ENCODE measurements at places on chromosomes 6 and 20. TPM values are rescaled to one million over a fixed set of nuclear protein-coding genes. Genes with fewer than 3 reads are reported as not detected.
A peak's percentile ranks its signal among the peaks of the same experiment; 100 is the strongest.

BPIFB4 gene
- not detected for total RNA-seq

DNA sequence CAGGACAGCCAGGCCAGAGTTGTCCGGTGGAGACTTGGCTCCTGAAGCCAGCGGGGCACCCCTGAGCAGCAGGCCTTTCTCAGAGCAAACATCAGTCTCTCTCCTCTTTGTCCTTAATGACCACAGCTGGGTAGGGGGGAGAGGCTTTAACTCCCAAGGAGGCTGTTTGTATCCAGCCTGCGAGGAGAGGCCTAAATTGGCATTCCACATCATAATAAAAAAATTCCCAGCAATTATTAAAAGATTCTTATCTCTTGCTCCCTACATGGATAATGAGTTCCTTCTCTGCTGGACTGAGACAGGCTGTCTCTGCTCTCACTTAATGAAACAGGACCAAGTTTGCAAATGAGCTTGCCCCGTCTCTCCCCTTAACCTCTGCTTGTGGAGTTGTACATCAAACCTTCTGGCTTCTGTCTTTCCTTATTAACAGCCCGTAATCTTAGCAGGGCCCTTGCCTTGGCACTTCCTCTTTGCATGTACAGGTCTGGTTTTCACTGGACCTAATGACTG lies 838.2 kb downstream of the MAFB start:
- H3K4me3 ChIP-seq: no peak overlapping the region
- peak; percentile 63 for DNase-seq
- no peaks in the 10 kb centered on the region for H3K36me3 ChIP-seq
- peaks cover 7% of the 10 kb centered on the region for H3K4me1 ChIP-seq
- peak overlapping the region; percentile 26 for H3K27ac ChIP-seq

DNA sequence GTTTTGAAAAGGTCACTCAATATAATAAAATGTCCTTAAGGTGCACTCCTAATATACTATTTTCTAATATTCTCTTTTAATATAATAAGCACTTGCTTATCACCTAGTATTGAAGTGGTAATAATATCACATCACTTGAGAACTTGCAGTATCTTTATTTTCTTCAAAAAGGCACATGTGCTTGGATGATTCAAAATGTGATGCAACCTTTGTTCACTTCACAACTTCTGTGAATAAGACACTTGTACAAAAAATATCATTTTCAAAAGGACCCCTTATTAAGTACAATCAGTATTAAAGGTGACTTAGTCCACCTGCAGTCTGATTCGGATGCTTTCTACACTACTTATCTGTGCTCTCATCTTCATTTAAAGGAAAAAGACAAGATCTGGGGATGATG lies 3.4 kb downstream of the PRELID3B start:
- no peaks in the 10 kb centered on the region for H3K27me3 ChIP-seq
- DNase-seq: no peak
- peaks cover 14% of the 10 kb centered on the region for H3K36me3 ChIP-seq
- H3K27ac ChIP-seq: no peak overlapping the region

PAX1 gene
- total RNA-seq: not detected

GRCh38 chr6:11820821-11821220 lies 42.2 kb upstream of the ADTRP start:
- no peak for DNase-seq
- H3K4me3 ChIP-seq: no peak overlapping the region
- H3K27ac ChIP-seq: no peak overlapping the region

DNA sequence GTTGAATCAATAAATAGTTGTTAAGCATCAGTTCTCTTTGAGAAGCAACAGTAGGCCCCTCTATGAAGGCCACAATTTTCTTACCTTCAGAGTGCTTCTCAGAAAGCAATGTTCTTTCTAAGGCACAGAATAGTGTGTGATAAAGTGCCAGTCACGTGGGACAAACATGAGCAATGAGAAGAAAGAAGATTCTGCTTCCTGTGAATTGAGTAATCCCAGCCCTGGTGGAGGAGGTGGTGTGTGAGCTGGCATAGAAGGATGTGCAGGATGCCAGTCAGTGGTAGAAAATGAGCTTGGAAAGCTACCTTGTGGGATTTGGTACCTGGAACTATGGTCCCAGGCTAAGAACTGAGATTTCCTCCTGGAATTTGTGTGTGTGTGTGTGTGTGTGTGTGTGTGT lies 21.7 kb downstream of the KIZ start:
- DNase-seq: no peak
- H3K27ac ChIP-seq: no peak overlapping the region
- no peaks in the 10 kb centered on the region for H3K27me3 ChIP-seq

Data from lung (tissue), 17 donors.